ENCODE measurements at places on chromosomes 5 and 9.

GRCh38 chr5:174532455-174533453, 191.6 kb upstream of the MSX2 start:
- DNase-seq: peak; percentile 54

DNA sequence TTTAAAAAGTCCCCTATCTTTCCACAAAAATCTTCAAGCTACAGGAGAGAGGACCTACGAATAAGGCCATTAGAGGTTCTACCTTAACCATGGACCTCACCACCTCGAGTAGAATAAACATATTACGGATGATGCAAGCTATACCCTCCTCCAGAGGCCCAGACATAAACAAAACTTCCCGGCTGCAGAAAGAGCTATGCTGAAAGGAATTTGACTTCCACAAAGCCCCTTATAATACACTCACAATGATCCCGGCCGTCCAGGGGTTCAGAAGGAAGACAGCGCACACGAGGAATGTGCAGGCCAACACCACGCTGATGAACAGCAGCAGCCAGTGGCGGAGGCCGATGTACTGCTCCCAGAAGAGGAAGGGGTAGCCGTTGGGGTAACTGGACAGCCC, 59.0 kb downstream of the PTCH1 start:
- DNase-seq: no peak

- DNase-seq: no peak
These were observed 141.0 kb downstream of the SSBP2 start for GRCh38 chr5:81609810-81610375.

- DNase-seq: no peak
These were observed 859.1 kb upstream of the ARRDC3 start for GRCh38 chr5:92242170-92242569.

DNA sequence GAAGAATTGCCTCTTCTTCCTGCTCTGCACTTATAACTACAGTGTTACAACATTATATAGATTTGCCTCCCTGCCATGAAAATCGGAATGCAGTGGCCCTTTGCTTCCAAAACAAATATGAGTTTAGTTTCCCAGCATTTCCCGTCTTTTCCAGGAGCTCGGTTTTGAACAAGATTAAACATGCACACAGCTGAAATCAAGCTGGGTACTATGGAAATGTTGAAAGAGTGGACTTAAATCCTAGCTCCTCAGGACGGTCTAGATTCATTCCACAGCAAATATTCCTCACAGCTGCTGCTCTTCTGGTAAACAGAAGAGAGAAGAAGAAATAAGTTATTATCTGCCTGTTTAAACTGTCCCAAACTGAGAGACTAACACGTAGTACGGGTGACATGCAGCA, 161.4 kb downstream of the PIK3R1 start:
- no peak for DNase-seq

- DNase-seq: no peak
These were observed 602 bp downstream of the RPL37 start for GRCh38 chr5:40834391-40834848.

DNA sequence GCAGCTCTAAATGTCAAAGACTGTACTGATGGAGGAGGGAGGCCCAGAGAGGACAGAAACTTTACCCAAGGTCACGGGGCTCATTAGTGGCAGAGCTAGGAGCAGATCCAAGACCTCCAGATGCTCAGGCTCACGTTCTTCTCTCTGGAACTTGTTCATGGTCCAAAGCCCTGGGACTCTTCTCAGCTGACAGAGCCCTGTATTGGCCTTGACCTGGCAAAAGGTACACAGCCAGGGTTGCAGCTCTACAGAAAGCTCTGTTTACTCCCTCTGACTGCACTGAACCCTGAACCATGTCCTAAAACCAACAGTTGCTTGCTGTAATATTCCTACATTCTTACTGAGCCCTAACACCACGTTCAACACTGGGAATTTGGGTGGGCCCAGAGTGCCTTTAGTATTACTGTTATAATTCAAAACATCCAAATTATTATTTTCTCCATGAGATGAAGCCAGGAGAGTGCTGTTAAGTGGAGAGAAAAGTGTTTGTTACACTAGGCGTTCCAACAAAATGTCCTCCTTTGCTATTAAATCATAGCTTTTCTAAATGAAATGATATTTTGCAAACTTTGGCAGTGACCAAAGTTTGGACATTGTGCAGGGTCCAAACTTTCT, 602.4 kb upstream of the CLINT1 start:
- no peak for DNase-seq

GRCh38 chr9:74521009-74521408, 23.9 kb downstream of the RORB start:
- no peak for DNase-seq

- DNase-seq: no peak
These were observed 46.3 kb downstream of the PHF2 start for GRCh38 chr9:93622691-93623090.

DNA sequence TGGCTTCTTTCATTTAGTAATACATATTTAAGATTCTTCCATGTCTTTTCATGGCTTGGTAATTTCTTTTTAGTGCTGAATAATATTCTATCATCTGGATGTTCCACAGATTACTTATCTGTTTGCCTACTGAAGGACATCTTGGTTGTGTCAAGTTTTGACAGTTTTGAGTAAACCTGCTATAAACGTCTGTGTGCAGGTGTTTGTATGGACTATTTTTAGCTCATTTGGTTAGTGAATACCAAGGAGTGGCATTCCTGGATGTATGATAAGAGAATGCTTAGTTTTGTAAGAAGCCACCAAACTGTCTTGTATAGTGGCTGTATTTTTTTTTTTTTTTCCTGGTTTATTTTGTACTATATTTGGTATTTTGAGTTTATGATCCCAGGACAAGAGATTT, 38.4 kb downstream of the PRRC1 start:
- DNase-seq: no peak

DNA sequence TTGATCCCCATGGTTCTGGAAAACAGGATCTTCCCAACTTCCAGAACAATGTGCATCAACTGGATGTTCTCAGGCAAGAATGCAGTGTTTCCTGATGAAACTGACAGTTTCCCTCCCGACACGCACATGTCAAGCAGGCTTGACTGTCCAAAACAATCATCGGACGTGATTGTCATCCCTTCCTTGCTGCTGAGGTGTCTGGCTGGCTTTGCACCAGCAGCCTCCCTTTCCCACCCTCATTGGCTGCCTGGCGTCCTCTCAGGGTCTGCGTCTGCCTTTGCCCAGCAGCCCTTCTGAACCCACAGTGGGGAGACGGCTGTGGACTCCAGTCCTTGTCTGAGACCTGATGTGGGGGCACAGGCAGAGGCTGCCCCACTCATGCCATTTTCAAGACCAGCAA, 110.8 kb downstream of the MARCHF3 start:
- DNase-seq: no peak

- DNase-seq: no peak
These were observed 415.0 kb downstream of the ANXA1 start for GRCh38 chr9:73566627-73567026.

DNA sequence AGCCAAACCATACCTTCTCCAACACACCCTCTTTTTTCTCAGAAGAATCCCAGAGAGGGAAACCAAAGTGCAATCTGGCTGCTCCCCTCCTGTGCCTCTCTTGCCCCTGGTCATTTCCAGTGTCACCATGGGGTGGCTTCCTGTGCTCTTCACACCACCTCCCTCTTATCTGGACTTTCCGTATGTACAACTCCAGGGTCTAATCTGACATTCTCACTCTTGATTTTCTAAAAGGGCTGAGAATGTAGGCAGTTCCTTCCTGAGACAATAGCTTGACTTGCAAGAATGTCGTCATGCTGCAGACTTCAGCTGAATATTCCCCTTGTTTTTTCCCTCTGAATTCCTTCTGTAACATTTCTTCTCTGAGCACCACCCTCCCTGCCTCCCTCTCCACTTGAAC, 110.2 kb downstream of the FBXL7 start:
- DNase-seq: no peak

GRCh38 chr9:26034786-26035185, 356.5 kb upstream of the TUSC1 start:
- DNase-seq: no peak

- no peak for DNase-seq
These were observed 86.1 kb downstream of the ADAMTS2 start for GRCh38 chr5:179258922-179259730.

- no peak for DNase-seq
These were observed 228.9 kb upstream of the IRX4 start for GRCh38 chr5:2111569-2112105.

GRCh38 chr5:41519801-41520200, 9.4 kb upstream of the PLCXD3 start:
- no peak for DNase-seq

DNA sequence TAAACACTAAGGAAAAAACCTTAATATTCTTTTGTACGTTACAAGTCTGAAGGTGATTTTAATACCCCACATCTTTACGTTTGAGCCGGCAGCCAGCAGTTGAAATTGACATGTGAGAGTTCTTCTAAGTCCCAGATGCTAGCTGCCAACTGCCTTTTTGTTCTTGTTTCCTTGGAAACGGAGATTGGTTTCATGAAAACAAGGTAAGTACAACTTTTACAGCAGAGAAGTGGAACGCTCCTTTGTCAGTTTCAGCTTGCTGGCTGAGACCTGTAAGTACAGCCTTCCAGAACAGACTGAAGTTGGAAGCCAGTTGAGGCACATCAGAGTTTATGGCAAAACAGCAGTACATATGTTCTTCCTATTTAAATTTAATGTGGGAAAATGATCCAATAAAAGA, 1018.4 kb upstream of the ARRDC3 start:
- peak; percentile 2 for DNase-seq

GRCh38 chr5:68187268-68188055, 28.1 kb upstream of the PIK3R1 start:
- DNase-seq: peak; percentile 63

GRCh38 chr9:134707731-134708671, 66.4 kb downstream of the COL5A1 start:
- DNase-seq: no peak

GRCh38 chr9:124660341-124660801, 110.7 kb downstream of the NR6A1 start:
- peak; percentile 12 for DNase-seq

GRCh38 chr9:4838189-4838546, 45.4 kb downstream of the RCL1 start:
- DNase-seq: no peak

GRCh38 chr9:107749787-107750444, 260.3 kb upstream of the KLF4 start:
- DNase-seq: peak; percentile 41

DNA sequence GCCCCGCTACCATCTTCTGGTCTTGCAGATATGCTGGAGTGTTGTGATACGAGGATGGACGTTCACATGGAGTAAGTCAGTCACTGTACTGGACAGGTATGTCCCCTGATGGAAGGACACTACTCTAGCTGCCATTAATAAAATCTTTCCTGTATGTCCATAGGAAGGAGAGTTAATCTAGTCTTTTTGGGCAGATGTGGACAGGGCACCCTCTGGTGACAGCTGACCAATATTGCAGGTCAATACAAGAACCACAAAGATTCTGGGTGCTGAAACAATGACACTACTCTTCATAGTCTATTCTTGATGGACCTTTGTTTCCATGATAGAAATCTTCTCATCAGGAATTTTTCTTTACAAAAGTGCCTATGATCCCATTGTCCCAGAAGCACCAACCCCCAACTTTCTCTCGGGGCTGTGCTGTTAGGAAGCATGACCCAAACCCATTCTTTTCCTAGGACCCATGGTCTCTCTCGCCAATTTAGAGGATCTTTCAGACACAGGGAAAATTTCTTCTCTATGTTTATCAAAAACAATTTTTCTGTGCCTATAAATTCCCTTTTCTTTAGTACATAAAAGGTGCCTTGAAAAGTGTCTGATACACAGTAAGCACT, 376.9 kb downstream of the DTWD2 start:
- peak; percentile 28 for DNase-seq

GRCh38 chr9:111938427-111938800, 41.8 kb downstream of the UGCG start:
- DNase-seq: no peak

Data from nephron progenitor cell (in vitro differentiated cells).